ENCODE measurements at places on chromosomes 11 and 22.
A peak's percentile ranks its signal among the peaks of the same experiment; 100 is the strongest.

- no peak for DNase-seq
Measured at GRCh38 chr11:34940026-34940677, 23.7 kb downstream of the PDHX start.

GRCh38 chr11:12433571-12434324, 56.4 kb downstream of the PARVA start:
- DNase-seq, result no peak

DNA sequence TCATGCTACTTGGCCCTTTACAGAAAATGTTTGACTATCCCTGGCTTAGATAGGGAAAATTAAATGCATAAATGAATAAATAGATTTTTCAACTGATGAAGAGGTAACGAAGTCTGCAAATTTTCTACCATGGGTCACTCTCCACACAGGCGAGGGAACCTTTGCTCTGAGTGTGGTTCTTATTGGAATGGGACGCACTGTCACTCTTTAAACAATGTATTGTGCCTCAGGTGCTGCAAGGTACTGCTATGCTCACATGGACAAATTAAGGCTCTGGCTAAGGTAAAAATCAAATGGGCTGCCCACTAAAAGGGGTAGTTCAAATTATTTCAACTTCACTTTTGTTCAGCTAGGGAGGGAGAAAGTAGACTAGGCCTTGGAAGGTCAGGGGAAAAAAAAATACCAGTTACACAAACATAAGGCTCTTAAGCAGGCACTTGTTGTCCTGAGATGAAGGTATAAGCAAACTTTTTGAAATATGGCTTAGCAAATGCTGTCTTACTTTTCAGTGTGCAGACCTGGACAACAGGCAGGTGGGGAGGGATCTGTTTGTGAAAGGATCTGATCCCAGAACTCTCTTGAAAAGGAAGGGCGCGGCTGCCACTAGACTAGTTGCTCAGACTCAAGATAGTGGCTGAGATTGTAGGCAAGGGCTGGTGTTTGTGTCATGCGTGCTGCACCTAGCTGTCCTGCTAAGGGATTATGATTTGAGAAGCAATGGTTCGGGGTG, 99.5 kb downstream of the ADAMTS15 start:
- DNase-seq, result no peak

- peak; percentile 7 for DNase-seq
Measured at GRCh38 chr22:42368379-42369249, 63.6 kb downstream of the NFAM1 start.

DNA sequence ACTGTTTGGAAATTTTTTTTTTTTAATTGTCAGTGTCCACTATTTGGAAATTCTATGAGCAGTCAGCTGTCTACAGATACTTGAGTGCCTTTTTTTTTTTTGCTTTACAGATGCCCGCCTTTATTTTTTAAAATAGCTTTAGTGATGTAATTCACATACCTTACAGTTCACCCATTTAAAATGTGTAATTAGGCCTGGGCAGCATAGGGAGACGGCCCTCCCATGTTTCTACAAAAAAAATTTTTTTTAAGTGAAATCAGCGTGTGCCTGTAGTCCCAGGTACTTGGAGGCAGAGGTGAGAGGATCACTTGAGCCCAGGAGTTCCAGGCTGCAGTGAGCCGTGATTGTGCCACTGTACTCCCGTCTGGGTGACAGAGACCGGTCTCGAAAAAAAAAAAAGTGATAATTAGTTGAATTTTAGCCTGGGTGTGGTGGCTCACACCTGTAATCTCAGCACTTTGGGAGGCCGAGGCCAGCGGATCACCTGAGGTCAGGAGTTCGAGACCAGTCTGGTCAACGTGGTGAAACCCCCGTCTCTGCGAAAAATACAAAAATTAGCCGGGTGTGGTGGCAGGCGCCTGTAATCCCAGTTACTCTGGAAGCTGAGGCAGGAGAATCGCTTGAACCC, 1.5 kb downstream of the ZNF143 start:
- DNase-seq, result no peak

- no peak for DNase-seq
Measured at GRCh38 chr11:24820541-24820940, 323.7 kb downstream of the LUZP2 start.

DNA sequence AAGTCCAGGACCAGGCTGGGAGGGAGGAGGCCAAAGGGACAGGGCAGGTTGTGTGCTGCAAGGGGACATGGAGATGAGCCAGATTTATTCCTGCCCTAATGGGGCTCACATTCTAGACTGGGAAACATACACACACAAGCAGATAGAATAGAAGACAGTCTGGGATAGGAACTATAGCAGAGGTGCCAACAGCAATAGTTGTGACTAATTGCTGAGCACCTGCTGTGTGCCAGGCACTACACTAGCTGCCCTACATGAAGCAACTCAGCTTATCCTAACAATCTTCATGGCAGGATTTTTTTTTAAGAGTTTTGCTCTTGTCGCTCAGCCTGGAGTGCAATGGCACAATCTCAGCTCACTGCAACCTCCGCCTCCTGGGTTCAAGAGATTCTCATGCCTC, 11.4 kb downstream of the MOGAT2 start:
- no peak for DNase-seq

DNA sequence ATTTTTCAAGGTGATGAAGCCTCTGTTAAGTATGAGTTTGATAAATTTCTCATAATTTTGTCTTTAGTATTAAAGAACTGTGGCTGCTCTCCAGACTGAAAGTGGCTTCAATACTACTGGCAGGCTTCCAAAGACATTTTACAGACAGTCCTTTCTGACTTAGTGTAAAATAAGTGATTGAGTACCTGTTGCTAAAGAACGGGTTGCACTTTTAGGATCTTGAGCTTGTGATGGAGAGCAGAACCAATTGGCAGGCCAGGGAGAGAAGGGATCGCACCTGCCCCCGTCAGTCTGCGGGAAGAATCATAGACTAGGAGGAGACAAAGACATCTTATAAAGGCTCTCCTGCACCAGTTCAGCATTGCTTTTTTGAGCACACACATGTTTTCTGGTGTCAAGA, 4.4 kb downstream of the NCAM1 start:
- no peak for DNase-seq

DNA sequence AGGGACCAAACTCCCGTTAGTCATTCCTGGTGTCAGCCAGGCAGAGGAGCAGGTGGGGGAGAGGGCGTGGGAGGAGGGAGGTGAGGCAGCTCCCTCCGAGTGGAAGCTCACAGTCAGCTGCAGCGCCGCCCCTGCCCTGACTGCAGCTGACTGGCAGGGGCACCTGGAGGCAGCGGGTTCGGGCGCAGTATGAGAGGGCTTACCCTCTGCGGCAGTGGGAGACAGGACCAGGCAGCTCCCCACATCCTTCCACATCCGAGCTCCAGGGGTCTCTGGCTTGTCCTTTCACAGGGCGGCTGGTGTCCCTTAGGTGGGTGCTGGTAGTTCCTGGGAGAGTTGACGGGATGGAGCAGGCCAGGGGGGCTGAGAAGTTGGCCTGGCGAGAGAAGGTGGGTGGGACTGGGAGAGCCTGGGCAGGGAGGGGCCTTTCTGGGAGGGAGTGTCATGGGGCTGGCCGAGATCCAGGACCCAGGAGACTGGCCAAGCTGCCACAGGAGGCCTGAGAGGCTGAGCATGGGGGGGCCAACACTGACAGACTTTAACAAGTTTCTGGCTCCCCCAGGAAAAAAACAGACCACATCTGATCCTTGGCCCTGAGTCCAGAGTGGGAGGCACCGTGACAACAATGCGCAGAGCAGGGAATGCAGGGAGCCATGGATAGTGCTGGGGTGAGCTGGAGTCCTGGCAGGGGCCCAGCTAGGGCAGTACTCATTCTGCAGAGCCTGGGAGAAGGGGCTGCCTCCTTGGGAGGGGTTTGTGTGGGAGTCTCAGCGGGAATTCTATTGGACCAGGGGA, 4.9 kb downstream of the ADORA2A start:
- DNase-seq, result no peak

- DNase-seq, result no peak
Measured at GRCh38 chr11:32580967-32581366, 2.7 kb upstream of the EIF3M start.

GRCh38 chr11:96254087-96254486, 88.9 kb downstream of the MAML2 start:
- DNase-seq, result no peak

DNA sequence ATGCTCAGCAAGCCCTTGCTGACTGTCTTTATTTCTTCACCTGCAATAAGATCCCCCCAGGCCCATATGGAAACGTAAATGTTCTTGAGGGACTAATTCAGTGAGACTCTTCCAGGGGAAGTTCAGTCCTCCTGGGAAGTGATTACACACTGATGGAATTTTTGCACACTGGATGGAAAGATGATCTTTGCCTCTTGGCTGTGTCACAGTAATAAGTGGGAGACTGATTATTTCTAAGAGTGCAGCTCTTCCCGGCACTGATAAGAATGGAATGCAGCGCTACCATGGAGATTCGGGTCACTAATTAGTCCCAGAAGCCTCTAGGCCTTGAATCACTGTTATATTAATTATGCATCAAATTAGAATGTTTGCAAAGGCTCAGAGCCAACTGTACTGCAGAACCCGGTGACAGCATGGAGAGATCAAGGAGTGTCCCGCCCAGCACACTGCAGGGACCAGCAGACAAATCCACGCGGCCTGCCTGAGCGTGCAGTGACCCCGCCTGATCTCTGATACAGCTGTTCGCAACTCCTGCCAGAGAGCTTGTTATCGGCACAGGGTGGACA, 178.3 kb downstream of the SNX19 start:
- no peak for DNase-seq

- DNase-seq, result no peak
Measured at GRCh38 chr11:12915093-12915492, 94.0 kb upstream of the RASSF10 start.

Measured in T follicular helper cell (primary cell).